Stimulated activated CD8-positive, alpha-beta memory T cell treated with anti-CD3 and anti-CD28 coated beads, Interleukin-4, amount 100 ng/mL, for 4 hours (primary cell): ENCODE measurements at places on chromosomes 5 and 9.

DNA sequence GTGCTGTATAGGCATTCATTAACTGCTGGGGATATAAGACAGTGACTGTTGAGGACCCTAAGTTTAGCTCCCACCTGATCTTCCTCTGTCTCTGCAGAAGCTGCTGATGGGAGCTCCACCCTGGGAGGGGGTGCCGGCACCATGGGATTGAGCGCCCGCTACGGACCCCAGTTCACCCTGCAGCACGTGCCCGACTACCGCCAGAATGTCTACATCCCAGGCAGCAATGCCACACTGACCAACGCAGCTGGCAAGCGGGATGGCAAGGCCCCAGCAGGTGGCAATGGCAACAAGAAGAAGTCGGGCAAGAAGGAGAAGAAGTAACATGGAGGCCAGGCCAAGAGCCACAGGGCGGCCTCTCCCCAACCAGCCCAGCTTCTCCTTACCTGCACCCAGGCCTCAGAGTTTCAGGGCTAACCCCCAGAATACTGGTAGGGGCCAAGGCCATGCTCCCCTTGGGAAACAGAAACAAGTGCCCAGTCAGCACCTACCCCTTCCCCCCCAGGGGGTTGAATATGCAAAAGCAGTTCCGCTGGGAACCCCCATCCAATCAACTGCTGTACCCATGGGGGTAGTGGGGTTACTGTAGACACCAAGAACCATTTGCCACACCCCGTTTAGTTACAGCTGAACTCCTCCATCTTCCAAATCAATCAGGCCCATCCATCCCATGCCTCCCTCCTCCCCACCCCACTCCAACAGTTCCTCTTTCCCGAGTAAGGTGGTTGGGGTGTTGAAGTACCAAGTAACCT, 22.1 kb downstream of the PCDHGC5 start:
- no peak for DNase-seq

- DNase-seq = no peak
Measured at GRCh38 chr5:168600409-168600808, 21.2 kb upstream of the PANK3 start.

DNA sequence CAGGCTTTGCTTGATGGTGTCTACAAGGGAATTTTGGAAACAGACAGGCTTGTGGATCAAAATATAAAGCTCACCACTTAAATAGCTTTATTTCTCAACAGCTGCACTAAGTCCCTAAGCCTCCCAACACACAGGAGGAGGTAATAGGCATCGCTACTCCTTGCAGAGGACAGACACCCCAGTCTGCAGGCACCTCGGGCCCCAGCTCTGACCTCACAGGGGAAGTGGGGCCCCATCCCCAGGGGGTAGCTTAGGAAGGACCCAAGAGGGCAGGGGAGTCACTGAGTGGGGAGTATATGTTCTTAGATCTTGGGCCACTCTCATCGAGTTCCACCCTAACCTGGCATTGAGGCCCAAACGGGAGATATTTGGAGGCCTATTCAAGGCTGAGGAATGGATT, 66.7 kb upstream of the XPA start:
- DNase-seq = no peak

GRCh38 chr9:130626249-130626996, 38.0 kb upstream of the PRDM12 start:
- DNase-seq = no peak

DNA sequence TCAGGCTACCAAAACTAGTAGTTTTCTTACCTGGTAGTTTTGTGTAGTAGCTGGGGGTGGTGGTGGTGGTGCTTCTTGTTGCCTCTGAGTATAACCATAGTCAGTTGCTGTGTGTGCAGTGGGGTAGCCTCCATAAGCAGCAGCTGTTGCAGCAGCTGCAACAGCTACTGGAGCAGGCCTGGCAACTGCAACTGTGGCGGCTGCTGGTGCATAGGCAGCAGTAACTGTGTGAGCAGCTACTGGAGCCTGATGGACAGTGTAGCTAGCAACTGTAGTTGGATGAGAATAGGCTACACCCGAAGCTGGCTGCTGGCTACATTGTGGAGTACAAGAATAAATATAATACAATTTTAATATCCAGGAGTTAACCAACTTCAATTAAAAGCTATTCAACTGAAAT, 24.7 kb downstream of the ZFR start:
- DNase-seq = no peak

DNA sequence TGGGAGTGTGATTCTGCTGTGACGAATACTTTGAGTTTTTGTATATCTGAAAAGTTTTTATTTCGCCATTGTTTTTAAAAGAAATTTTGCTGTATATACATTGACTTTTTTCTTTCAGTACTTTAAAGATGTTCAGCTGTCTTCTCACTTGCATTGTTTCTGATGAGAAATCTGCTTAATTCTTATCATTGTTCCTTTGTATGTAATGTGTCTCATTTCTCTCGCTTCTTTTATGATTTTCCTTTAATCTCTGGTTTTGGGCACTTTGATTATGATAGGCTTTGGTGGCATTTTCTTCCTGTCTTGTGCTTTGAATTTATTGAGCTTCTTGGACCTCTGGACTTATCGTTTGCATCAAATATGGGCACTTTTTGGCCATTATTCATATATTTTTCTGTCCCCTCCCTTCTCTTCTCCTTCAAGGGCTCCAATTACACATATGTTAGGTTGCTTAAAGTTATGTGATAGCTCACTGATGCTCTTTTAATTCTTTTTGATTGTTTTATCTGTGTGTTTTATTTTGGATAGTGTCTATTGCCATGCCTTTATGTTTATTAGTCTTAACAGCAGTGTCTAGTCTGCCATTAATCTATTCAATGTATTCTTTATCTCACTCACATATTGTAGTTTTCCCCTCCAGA, 30.6 kb downstream of the STX17 start:
- no peak for DNase-seq
